Stimulated activated CD4-positive, alpha-beta T cell treated with anti-CD3 and anti-CD28 coated beads, Interleukin-12 subunit alpha, Interleukin-12 subunit beta, amount 100 ng/mL, for 4 hours (primary cell): ENCODE measurements at places on chromosomes 7 and 10.

DNA sequence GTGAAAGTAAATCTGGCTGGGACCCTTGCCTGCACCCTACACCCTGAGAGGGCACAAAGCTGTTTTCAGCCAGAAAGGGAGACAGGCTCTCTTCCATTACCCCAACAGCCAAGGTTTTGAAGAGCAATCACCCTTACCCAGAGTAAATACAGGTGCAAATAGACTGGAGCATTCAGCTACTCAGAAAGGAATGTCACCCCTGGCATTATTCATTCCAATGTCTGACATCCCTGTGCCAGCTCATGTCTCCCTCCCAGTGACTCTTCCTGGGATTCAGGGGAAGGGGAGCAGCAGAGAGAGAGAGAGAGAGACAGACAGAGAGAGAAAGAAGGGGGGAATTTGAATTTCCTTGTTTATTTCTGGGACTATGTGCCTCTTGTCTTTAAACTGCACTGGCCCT, 611.8 kb downstream of the SORCS3 start:
- no peak for DNase-seq

DNA sequence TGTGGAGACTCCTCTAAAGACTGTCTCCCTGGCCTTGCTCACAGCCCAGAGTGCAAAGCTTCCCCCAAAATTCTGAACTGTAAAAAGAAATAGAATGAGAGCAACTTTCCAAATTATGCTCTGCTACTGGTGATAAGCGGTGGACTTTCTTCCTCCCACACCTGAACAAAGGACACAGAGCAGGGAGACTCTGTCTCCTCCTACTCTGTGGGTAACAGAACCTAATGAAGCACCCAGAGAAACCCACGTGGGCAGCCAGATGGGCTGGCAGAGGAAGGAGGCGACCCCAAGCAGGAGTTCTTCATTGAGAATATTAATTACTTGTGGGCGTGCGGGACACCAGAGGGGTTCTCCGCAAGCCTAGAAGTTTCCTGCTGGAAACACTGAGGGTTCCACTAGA, 139.5 kb downstream of the KMT2E start:
- DNase-seq, result no peak

GRCh38 chr7:37558320-37559096, 109.8 kb upstream of the ELMO1 start:
- no peak for DNase-seq

GRCh38 chr10:21406595-21407193, 118.8 kb downstream of the SKIDA1 start:
- DNase-seq, result no peak

GRCh38 chr10:96137567-96137966, 7.5 kb downstream of the ZNF518A start:
- DNase-seq, result no peak

DNA sequence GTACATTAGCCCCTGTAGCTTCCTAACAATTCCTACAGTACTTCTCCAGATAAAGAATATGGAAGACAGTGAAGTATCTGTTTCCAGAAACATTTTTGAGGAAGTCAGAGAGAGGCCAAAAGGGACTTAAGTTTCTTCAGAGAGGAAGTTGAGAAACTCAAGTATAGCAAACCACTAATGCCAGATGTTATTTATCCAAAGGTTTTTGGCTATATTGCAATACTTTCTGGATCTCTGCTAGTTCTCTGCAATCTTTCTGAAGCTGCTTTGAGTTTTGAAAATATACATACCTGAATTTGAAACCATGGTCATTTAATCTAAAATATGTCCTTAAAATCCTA, 64.7 kb downstream of the BICC1 start:
- DNase-seq, result no peak

DNA sequence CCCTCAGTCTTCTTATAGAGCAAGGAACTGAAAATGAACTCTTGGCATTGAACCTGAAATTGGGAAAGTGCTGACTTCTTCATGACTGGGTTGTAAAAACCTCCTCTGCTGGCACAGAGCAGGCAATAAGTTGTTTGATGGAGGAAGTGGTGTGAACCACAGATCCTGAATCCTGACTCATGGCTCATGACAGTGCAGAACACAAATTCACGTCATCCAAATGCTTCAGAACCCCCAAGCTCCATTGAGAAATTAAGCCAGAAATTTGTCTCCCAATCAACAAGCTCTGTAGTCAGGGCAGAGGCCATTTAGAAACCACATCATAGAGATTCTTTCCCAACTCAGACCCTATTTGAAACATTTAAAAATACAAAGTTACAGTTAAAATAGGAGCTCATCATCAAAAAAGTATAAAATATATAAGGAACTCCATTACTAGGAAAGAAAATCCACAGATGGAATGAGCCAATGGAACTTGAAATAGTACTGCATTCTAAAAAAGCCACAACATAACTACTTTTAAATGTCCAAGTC, 10.3 kb upstream of the STK17A start:
- DNase-seq, result no peak

GRCh38 chr7:27132214-27132613, 1.7 kb upstream of the HOXA4 start:
- DNase-seq, result no peak

DNA sequence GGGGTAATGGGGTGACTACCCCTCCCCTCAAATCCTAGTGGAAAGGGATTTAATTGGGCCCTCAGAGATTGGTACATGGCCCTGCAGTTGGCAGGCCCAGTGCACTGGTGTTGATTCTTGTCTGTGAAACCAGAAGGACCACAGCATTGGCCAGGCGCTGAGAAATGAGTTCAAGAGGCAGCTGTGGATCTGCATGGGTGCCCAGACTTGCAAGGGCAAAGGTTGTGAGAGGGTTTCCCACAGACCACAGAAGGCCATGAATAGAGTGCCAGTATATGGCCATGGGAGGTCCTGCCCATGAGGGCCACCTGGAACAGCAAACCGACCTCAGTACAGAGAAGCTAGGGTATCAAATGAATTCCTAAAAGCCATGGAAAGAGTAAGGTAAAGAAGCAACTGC, 32.9 kb downstream of the TMEM168 start:
- no peak for DNase-seq

DNA sequence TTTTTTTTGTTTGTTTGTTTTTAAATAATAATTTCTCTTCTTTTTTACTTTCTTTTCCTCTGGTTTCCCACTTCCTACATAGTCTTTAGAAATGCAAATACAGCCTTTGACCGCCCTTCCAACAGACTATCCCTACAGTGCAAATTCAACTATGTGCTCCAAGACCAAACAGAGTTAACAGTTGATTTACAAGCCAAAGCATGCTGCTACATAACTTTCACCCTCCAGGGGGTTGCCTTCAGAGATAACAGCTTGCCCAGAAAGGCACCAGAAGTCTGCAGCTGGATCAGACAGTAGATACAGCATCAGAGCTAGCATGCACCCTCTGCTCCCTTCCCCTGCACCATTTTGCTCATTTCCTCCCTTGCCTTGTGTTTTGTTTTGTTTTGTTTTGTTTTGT, 539.0 kb downstream of the ZWINT start:
- DNase-seq, result no peak

GRCh38 chr7:112853422-112853821, 63.2 kb upstream of the TMEM168 start:
- no peak for DNase-seq

DNA sequence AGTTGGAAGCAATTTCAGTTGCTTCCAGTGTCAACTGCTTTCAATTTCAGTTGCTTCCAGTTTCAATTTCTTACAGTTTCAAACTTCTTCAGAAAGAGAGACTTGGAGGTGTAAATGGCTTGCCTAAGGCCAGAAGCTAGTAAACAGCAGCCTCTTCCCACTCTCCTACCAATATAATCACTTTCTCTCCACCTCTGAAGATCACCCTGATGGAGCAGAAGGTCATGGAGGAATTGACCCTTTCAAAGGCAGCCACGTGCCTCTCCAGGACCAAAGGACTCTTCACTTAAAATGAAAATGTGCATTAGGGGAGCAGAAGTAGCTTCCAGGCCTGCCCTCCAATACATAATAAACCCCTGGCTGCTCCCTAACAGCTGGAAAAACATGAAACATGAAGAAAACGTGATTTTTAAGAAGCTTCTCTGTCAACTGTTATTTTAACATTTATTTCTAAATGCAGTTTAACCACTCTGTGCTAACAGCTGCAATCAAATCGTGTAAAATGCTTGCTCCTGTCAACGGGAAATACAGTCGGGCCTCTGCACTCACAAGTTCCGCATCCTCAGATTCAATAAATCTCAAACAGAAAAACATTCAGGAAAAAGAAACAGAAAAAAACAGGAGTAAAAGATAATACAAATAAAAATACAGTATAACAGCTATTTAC, 1020.6 kb downstream of the XPNPEP1 start:
- no peak for DNase-seq

DNA sequence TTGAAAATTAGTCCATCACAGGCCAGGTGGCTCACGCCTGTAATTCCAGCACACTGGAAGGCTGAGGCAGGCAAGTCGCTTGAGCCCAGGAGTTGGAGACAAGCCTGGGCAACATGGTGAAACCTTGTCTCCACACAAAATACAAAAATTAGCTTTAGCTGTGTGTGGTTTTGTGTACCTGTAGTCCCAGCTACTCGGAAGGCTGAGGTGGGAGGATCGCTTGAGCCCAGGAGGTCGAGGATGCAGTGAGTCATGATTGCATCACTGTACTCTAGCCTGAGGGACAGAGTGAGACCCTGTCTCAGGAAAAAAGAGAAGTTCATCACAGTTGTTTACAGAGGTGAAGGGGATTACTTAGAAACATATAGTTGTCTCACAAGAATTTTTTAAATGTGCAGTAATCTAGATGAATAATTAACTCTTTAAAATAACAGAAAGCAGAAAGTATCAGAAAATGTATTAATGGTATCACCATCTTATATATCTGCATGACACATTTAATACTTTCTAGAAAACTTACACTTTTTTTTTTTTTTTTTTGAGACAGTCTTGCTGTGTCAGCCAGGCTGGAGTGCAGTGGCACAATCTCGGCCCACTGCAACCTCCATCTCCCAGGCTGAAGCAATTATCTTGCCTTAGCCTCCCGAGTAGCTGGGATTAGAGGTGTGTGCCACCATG, 8.9 kb downstream of the LCOR start:
- no peak for DNase-seq

DNA sequence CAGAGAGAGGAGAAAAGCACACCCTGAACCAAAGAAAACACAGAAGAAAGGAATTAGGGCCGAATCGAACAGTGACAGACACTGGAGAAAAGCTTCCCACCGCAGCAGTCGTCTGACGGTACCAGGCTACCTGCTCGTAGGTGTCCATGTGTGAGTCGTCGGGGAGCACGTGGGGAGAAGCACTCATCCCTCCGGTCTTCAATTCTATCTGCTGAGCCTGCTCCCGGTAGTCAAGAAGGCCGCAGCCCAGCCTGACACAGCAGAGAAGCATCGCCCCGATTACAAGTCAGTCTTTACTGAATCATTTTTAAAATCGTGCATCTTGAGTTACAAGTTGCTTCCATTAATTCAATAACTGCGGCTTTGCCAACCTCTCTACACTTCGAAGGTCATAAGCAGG, 24.5 kb downstream of the PITRM1 start:
- no peak for DNase-seq

DNA sequence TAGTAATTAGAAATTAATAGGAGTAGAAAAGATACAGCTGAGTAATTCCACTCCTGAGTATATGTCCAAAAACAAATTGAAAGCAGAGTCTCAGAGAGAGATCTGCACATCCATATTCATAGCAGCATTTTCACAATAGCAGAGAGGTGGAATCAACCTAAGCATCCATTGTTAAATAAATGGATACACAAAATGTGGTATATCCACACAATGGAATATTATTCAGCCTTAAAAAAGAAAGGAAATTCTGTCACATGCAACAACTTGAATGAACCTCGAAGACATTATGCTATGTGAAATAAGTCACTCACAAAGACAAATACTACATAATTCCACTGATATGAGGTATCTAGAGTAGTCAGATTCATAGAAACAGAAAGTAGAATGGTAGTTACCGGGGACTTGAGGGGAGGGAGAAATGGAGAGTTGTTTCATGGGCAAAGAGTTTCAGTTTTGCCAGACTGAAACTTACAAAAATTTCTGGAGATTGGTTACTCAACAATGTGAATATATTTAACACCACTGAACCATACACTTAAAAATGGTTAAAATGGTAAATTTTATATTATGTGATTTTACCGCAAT, 18.4 kb downstream of the VTI1A start:
- DNase-seq, result no peak
